Activated CD4-positive, alpha-beta T cell treated with anti-CD3 and anti-CD28 coated beads, Interleukin-2, amount 50 U/mL, for 48 hours (primary cell): ENCODE measurements at places on chromosomes 1 and 21.

- no peak for DNase-seq
Measured at GRCh38 chr1:5273280-5274003, 619.0 kb downstream of the AJAP1 start.

DNA sequence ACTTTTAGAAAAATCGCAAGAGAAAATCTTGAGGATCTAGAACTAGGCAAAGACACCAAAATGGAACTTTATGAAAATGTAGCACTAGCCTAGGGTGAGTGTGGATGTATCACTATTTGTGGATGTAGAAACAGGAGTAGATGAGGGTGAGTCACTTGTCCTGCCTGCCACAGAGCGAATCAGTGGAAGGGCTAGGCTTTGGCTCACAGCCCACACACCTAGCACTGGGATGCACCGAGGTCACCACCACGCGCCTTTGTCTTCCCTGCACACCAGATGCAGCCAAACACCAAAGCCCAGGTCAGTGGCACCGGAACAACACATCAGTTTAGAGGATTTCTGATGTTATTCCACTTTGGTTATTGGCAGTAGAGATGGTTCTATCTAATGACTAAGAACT, 38.2 kb downstream of the PKNOX1 start:
- no peak for DNase-seq

GRCh38 chr1:47572731-47573430, 135.0 kb downstream of the FOXD2 start:
- DNase-seq = no peak

- DNase-seq = no peak
Measured at GRCh38 chr1:13893409-13893821, 193.4 kb downstream of the PRDM2 start.

GRCh38 chr1:31372051-31372450, 825 bp downstream of the FABP3 start:
- DNase-seq = no peak

DNA sequence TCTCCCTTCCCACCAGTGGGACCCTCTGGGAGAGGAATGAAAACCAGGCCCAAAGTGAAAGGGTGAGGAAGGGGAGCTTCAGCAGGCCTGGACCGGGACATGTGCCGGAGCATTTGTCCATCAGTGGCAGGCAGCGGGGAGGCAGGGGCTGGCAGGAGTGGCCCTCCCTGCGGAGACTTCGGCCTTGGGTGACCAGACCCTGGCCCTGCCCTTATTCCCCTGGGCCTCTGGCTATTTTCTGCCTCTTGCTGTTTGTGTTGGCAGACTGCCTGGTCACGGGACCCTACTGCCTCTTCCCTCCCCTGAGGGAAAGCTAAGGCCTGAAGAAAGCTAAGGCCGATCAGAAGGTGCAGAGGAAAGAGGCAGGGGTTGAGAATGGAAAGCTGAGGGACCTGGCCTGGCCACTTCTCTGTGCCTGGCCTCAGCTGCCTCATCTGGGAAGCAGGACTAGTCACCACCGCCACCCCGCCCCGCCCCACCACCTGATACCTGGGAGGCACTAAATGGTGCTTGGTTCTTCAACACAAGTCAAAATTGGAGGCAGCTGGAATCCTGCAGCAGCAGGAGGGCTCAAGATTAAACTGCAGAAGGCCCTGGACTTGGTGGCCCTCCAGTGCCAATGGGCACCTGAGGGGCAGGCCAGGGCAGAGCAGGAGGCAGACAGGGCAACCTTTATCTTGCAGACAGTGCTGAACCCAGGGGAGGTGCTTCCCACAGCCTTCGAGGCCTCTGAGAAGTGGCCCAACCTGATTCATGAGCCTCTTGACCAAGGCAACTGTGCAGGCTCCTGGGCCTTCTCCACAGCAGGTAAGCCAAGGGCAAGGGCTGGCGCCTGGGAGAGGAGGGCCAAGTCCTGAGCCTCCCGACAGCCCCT, 7.9 kb downstream of the TINAGL1 start:
- no peak for DNase-seq

GRCh38 chr1:20291645-20292084, 990 bp downstream of the VWA5B1 start:
- peak; percentile 15 for DNase-seq

DNA sequence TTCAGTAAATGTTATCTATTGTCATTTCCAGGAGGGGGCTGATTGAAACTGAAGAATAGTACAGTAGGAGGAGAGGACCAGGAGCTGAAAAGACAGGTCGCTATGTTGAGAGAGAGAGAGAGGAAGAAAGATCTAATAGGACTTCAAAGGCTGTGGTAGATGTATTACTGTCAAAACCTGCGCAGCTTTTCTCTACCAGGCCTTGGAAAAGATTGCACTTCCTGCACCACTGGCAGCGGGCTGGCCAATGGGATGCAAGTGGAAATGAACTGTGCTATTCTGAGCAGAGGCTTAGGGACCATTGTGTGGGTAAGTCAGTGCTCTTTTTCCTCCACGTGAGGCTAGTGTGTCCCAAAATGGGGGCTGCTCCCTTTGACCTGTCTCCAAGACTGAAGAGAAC, 47.1 kb downstream of the MDM4 start:
- peak; percentile 22 for DNase-seq

DNA sequence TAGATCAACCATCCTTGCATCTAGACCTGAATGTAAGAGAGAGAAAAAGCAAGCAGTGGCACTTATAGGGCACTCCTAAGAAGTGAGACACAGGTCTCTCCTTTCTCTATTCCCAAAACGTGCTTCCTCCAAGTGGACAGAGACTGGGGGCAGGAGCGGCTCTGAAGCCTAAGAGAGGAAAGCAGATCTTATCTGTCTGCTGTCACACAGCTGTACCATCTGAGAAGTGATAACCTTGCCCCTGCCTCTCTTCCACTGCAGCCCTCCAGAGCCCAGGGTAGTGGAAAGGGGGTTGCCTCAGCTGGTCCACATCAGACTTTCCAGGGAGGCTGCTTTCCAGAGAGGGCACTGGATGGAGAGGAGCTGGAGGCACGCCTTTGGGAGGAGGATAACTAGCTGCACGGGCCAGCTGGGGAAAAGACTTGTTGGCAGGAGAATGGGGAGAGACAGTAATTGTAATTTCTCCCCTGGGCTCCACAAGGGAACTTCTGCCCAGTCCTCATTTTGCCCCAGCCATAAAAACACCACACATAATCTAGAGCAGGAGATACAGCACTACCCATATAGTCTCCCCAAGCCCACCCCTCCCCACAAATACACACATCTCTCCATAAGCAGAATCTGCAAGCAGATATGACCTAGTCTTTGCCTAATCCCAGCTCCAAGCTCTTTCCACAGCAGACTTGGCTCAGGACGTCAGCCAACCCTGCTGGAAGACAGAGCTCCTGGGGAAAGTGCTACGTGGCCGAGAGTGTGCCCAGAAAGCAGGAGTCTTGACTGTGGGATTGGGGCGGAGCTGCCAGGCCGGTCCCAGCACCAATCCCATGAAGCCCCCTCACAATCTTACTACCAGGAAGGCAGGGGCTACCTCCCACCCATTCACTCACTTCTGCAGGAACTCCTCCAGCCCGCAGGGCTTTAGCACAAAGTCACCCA, 31.2 kb downstream of the PIK3C2B start:
- DNase-seq = no peak

DNA sequence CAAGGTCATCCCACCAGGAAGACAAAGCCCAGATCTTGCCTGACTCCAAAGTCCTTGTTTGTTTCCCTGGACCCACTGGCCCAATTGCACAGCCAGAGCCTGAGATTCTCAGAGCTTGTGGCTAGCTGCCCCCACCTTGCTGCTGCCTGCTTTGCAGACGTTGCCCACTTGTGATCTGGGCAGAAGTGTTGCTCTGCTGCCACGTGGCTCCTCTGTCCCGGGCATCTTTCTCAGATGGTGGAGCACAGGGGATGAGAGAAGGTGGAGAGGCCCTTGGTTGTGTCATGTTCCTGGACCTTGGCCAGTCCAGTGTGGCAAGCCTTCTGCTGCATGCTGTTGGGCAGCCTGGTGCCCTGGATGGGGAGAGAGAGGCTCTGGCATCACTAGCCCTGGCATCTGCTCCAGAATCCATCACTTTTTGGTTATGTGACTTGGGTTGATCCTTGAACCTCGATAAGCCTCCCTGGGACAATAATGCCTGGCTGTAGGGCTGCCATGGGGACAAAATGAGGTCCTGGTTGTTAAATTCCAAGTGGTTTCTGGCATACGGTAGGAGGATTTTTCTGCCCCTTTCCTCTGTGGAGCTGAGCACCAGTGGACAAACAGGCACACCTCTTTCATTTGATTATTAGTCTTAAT, 1.5 kb upstream of the NR0B2 start:
- no peak for DNase-seq
